ENCODE measurements at places on chromosomes 7 and 10.
A peak's percentile ranks its signal among the peaks of the same experiment; 100 is the strongest.

DNA sequence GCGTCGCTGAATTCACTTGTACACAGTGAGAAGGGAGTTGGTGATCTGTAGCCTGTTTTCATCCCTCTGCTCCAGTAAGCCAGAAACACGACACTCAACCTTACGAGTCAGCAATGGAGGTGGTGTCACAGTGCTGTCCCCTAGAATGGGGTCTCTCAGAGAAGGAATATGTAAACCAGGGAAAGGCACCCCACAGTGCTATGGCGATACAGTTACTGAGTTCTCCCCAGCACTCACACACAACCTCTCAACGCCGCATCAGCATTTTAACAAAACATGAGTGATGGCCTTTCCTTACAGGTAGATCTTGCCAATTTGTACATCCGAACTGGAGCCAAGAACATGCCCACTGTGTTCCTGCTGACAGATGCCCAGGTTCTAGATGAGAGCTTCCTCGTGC, 196.3 kb downstream of the CDCA7L start:
- DNase-seq: no peak

DNA sequence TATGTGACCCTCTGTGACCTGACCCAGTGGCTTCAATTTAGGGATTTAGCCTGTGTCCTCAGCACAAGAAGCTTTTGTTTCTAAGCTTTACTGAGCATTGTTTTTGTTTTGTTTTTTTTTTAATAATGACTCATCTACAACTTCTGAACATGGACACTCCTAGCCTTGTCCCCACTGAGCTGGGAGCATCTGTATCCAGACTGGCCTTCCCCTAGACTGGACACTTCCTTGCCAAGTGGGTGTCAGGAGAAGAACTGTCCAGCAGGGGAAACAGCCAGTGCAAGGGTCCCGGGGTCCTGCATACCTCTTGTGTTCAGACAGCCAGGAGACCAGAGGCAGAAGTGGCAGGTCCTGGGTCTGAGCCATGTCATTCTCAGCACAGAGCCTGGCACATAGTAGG, 108.6 kb downstream of the TMEM130 start:
- DNase-seq: no peak

DNA sequence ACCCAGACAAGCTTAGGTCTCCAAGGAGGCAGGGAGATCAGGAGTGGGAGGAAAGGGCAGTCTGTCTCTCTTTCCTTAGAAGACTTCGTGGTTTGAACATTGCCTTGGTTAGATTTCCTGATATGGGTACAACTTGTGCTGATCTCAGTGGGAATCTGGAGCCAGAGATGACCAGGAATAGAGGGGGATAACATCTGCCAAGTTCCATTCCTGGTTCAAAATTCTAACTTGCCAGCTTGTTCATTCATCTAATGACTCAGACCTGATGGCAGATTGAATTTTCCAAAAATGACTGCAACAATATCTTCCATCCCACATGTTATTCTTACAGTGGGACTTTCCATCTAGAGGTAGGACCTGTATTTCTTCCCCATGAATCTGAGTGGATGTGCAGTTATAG, 394.3 kb upstream of the PODXL start:
- DNase-seq: no peak

GRCh38 chr7:143455942-143456341, 12.7 kb downstream of the TAS2R60 start:
- DNase-seq: no peak

DNA sequence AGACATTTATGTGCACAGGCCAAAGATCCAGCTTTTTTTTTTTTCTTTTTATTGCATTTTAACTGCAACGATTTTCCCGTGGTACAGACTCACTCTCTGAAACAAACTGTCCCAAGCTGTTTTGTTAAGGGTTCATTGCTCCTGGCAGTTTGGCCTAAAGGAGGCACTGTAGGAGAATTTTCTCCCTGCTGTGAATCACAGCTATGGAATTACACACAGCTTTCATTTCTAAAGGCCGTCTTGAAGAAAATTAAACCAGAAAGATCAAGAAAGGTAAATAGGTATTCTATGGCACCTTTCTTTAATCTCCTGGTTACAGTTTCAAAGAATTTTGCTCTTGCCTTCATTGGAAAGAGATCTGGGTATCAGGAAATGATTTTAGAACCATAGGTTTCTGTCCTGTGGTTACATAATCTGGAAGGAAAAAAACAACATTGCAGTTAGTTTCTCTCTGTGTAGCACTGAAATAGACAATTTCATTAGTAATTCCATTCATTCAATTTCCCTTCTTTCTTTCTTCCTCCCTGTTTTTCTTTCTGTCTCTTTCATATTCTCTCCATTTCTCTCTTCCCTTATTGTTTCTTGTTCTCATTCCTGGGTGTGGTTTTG, 51.2 kb downstream of the PDK4 start:
- DNase-seq: peak; percentile 27

Data from AG09309 (cell line).